ENCODE measurements at places on chromosomes 1 and 21.

GRCh38 chr1:16012590-16013219, 5.1 kb downstream of the HSPB7 start:
- DNase-seq, result peak; percentile 88
- no peaks in the 10 kb centered on the region for H3K36me3 ChIP-seq
- H3K27ac ChIP-seq, result peak overlapping the region; percentile 82
- peak overlapping the region; percentile 42 for H3K4me3 ChIP-seq

DNA sequence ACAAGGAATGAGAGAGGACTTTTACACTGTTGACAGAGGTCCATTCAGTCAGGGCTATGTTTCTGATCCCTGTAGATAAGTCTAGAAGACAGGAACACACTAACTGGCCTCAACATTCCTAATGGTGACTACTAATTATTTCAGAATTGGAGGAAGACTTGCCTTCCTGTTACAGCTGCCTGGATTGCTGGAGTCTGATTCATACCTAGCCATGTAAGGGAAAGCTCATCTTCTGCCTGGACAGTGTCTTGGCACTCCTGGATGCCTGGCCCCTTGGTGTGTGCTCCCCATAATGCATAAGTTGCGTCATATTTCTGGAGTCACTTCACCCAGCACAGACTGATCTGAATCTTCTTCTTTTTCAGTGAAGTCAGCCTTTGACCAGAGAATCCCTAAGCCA, 326.0 kb upstream of the RUNX1 start:
- no peaks in the 10 kb centered on the region for H3K27me3 ChIP-seq
- DNase-seq, result no peak
- no peak overlapping the region for H3K27ac ChIP-seq
- H3K4me1 ChIP-seq, result no peaks in the 10 kb centered on the region
- H3K4me3 ChIP-seq, result no peak overlapping the region

GRCh38 chr1:67227196-67227595, 60.9 kb downstream of the IL23R start:
- no peak for DNase-seq
- no peaks in the 10 kb centered on the region for H3K36me3 ChIP-seq
- H3K4me1 ChIP-seq, result peaks cover 7% of the 10 kb centered on the region
- no peak overlapping the region for H3K4me3 ChIP-seq
- no peaks in the 10 kb centered on the region for H3K27me3 ChIP-seq
- no peak overlapping the region for H3K27ac ChIP-seq

DNA sequence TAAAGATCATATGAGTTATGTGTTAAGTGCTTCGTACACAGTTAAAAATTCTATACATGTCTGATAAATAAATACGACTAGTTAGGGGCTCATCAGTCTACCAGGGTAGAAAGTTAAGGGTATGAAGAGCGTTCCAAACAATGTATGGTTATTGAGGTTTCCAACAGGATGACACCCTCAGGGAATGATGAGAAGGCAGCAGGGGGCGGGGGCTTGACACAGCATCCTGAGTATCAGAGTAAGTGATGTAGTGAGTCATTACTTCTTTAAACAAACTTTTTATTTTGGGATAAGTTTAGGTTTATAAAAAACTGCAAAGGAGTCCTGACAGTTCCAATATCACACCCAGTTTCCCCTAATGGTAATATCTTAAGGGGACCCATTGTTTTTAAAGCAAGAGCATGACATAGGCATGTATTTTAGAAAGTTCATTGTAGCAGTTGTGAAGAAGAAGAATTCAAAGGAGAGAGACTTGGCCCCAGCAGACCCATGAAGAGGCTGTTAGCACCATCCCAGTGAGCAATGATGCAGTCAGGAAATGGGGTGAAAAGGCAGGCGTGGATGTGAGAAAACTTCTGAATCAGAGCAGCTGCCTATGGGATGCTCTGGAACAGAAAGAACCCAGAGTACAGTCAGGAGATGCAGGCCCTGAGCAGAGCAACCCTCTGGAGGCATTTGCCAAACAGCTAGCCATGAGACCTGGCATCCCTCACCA, 15.0 kb upstream of the PSMB2 start:
- no peak overlapping the region for H3K4me3 ChIP-seq
- H3K27me3 ChIP-seq, result no peaks in the 10 kb centered on the region
- no peaks in the 10 kb centered on the region for H3K36me3 ChIP-seq
- no peak overlapping the region for H3K27ac ChIP-seq
- no peaks in the 10 kb centered on the region for H3K4me1 ChIP-seq
- DNase-seq, result no peak

DNA sequence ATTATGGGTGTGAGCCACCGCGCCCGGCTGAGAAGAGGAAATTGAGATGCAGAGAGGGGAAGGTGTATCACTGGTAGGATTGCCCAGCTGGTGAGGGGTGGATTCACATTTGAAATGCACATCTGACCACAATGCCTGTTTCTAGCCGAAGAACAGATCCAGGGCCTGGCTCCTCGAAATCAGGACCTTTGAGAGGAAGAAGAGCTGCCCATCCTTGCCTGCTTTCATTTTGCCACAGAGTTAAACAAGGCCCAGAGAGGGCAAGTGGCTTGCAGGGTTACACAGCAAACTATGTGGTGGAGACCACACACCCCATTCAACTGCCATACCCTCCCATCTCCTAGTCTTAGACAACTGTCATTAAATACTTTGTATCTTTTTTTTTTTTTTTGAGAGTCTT, 32.9 kb upstream of the TMEM61 start:
- peaks cover 21% of the 10 kb centered on the region for H3K4me1 ChIP-seq
- H3K4me3 ChIP-seq, result no peak overlapping the region
- no peak overlapping the region for H3K27ac ChIP-seq
- no peaks in the 10 kb centered on the region for H3K36me3 ChIP-seq

DNA sequence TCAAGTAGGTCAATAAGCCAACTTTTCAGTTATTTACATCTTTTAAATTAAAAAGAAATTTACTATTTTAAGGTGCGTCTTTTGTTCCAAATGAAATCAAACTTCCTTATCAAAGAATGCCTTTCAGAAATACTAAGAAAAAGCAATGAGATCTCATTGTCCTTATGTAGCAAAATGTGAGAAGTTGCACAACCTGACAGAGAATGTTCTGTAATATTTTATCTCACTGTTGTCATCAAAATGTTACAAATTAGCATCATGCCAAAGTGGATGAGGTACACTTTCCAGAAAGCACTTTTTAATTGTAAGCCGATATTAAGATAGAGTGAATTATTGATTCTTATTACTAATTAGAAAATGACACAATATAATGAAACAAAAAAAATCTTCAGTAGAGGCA, 50.4 kb downstream of the KCNT2 start:
- no peaks in the 10 kb centered on the region for H3K27me3 ChIP-seq
- H3K4me3 ChIP-seq, result no peak overlapping the region
- no peak for DNase-seq

DNA sequence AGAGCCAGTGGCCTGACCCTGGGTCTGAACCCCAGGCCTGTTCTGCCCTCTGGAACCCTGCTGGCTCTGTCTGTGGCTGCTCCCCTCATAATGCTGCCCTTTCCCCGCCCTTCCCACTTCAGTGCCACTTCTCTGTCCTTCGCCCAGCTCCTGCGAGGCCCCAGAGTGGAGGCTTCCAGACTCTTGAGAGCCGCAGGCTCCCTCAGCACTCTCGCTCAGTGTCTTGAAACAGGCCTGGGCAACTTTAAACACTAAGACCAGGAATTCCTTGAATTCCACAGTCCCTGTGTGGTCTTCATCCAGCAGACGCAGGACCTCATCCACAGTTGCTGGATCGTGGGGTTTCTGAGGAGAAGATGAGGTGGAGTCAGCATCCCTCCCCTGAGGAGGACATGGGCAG, 3.5 kb downstream of the CRNN start:
- H3K36me3 ChIP-seq, result no peaks in the 10 kb centered on the region
- H3K27ac ChIP-seq, result no peak overlapping the region
- no peak overlapping the region for H3K4me3 ChIP-seq
- H3K27me3 ChIP-seq, result no peaks in the 10 kb centered on the region
- H3K4me1 ChIP-seq, result no peaks in the 10 kb centered on the region
- DNase-seq, result peak; percentile 16

- peak overlapping the region; percentile 99 for H3K27ac ChIP-seq
- H3K4me1 ChIP-seq, result peaks cover 45% of the 10 kb centered on the region
- peak overlapping the region; percentile 90 for H3K4me3 ChIP-seq
- no peaks in the 10 kb centered on the region for H3K27me3 ChIP-seq
- no peak for DNase-seq
- H3K36me3 ChIP-seq, result no peaks in the 10 kb centered on the region
Observed at GRCh38 chr1:226938903-226939437, 1.1 kb upstream of the COQ8A start.

DNA sequence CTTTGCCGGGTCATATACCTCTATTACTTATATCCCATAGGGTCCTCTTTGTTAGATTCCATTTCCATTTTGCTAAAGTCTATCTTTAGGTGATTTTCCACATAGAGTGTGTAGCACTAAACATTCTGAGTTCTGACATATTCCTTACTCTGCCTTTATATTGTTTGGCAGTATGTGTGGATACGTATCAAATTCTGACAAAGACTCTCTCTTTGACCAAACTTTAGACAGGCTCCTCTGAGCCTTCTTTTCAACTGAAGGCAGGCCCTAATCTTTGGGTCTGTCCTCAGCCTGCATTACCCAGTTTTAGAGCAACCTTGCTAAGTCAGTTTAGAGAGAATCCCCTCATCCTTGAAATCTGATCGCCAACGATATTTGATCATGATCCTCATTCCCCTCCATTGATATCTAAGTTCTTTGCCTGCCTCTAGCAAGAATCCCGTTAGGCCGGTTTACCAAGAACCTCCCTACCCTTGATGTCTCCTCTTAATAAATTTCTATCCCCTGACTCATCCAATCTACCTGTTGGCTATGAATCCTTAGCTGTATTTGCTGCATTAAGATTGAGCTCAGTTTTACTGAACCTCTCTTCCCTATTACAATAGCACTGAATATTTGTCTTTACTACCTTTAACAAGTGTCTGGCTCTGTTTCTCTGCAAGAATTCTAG, 10.4 kb upstream of the PPT1 start:
- H3K4me3 ChIP-seq, result no peak overlapping the region
- H3K27ac ChIP-seq, result no peak overlapping the region

DNA sequence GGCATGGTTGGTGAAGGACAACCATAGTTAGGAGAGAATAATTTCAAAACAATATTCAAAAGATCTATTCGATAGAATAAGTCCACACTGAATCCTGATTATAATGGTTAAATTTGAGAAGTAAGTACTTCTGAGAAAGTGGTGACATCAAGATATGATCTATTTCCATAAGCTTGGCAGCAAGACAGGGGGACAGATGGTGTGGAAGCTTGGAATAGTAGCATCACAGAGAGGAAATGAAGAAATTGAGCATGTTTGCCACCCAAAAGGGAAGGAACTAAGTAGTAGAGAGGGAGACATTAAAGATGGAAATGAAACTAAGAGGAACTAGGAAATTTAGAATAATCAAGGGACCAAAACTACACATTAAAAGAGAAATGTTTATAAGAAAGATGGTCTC, 94.5 kb downstream of the OLFM3 start:
- no peaks in the 10 kb centered on the region for H3K36me3 ChIP-seq
- no peaks in the 10 kb centered on the region for H3K27me3 ChIP-seq
- no peak overlapping the region for H3K4me3 ChIP-seq
- no peak overlapping the region for H3K27ac ChIP-seq
- H3K4me1 ChIP-seq, result no peaks in the 10 kb centered on the region

- no peaks in the 10 kb centered on the region for H3K36me3 ChIP-seq
- no peaks in the 10 kb centered on the region for H3K4me1 ChIP-seq
- DNase-seq, result no peak
- no peak overlapping the region for H3K4me3 ChIP-seq
- no peak overlapping the region for H3K27ac ChIP-seq
Observed at GRCh38 chr21:35900539-35900938, 159.8 kb downstream of the SETD4 start.

GRCh38 chr1:156750711-156751450, 594 bp downstream of the HDGF start:
- peak overlapping the region; percentile 98 for H3K27ac ChIP-seq
- peak; percentile 48 for DNase-seq
- H3K4me3 ChIP-seq, result peak overlapping the region; percentile 92
- H3K4me1 ChIP-seq, result peaks cover 60% of the 10 kb centered on the region

DNA sequence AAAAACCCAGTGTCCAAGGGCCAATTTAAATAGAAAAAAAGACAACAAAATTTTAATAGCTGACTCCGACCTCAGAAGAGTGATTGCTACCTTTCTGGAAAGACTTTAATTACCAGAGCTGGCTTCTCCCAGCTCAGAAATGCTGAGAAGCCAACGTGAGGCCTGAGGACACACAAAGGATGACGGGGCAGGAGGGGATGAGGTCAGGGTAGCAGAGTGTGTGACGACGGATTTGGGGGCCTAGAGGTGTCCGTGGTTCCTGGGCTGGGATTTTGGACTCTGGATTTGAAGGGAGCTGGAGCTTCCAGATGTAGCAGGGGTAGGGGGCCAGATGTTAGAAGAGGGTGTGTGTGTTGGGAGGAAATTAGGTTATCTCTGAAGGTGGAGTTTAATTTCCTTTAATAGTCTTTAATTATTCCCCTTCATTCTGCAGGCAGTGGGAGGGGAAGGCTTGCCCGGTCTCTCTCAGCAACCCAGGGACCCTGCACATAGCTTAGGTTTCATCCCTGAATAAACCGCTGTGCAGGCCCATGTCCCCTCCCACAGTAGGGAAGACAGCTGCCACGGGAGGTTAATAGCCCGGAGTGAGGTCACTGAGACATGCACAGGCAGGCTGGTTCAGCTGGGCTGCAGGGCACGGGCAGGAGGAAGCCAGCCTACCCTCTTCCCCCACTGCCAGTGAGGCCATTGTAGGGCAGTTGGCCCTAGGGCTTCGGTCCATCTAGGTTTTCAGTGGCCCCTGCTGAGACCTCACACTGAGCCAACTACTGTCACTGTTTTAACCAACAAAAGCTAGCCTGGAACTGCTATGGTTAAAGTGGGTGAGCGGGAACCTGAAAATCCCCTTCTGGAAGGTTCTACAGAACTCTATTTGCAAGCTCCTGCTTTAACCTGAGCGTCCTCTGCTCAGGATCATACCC, 3.8 kb upstream of the PADI3 start:
- no peak for DNase-seq
- H3K27me3 ChIP-seq, result peaks cover 9% of the 10 kb centered on the region
- no peaks in the 10 kb centered on the region for H3K4me1 ChIP-seq
- H3K27ac ChIP-seq, result no peak overlapping the region
- H3K4me3 ChIP-seq, result no peak overlapping the region

- no peak for DNase-seq
- no peaks in the 10 kb centered on the region for H3K4me1 ChIP-seq
- no peak overlapping the region for H3K4me3 ChIP-seq
- H3K27ac ChIP-seq, result no peak overlapping the region
Observed at GRCh38 chr21:38467374-38467773, 30.9 kb downstream of the ERG start.

GRCh38 chr1:1785666-1786065, 7.4 kb upstream of the NADK start:
- no peak overlapping the region for H3K27ac ChIP-seq
- H3K4me1 ChIP-seq, result peaks cover 36% of the 10 kb centered on the region
- DNase-seq, result no peak
- peaks cover 58% of the 10 kb centered on the region for H3K36me3 ChIP-seq
